Suppressor macrophage treated with lipopolysaccharide for 4 hours (primary cell): ENCODE measurements at places on chromosomes 13 and 19.

DNA sequence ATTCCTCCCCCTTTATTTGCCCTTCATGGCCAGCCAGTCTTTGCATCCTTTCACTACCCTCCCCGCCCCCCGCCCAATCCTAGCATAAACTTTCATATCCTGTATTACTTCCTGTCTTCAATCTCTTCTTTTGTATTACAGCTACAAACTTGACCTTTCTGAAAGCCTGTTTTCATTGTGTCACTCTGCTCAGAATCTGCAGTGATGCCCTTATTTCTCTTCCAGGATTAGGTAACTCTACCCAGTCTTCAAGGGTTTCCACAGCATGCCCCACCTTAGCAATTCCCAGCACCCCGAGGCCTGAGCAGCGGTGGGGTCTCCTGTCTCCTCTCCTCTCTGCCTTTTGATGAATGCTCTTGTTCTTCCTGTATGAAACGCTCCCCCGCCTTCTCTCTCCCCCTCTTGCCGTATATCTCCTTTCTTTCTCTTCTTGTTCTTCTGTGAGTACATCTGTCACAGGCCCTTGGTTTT lies 145.6 kb downstream of the SHISA2 start:
- peak; percentile 32 for DNase-seq

- no peak for DNase-seq
These were observed 808.6 kb upstream of the ARGLU1 start for GRCh38 chr13:107376341-107377125.

- DNase-seq, result no peak
These were observed 771.6 kb downstream of the EFNB2 start for GRCh38 chr13:105763851-105764250.

DNA sequence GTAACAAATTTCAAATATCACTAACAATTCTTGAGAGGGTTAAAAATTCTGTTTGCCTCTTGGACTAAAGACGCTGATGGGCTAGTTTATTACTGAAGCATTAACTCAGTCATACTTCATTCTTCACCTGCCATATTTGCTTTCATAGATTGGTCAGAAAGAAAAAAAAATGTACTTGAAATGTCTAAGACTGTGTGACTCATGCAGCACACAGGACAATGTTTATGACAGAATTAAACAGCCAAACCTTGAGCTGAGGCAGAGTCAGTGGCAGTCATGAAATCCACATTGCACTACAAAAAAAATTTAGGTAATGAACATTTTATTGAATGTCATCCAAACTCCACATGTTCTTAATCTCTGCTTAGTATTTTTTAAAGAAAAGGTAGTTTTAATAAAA lies 135.6 kb downstream of the PRR20E start:
- DNase-seq, result no peak

- no peak for DNase-seq
These were observed 25.1 kb downstream of the TMEM255B start for GRCh38 chr13:113783966-113784644.

DNA sequence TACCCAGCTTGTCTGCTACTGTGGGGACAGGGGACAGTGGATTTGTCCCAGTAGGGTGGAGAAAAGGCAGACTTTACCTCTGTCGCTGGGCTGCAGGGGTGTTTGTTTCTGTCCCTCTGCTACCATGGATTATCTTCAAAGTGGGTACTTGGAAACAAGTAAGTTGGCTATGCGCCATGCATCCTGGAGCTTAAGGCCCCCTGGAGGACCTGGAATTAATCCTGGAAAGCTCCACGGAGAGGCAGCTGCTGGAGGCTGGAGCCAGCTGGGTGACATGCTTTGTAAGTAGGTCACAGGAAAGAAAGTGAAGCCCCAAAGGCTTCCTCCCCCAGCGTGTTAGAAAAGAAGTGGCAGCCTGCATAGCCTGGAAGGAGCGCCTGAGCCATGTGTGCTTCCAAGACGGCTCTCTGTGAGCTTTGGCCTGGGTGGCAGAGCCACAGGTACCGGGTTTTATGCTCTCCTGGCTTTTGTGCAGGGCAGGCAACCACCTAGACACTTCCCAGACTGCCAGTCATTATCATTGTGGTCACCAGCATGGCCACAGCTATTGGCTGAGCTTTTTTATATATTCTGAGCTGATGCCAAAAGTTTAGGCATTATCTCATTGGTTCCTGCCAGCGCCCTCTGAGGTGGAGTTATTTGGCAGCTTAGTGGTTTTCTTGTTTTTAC lies 9.5 kb downstream of the B3GLCT start:
- no peak for DNase-seq

- DNase-seq, result no peak
These were observed 306.4 kb downstream of the KLF5 start for GRCh38 chr13:73365252-73365651.

DNA sequence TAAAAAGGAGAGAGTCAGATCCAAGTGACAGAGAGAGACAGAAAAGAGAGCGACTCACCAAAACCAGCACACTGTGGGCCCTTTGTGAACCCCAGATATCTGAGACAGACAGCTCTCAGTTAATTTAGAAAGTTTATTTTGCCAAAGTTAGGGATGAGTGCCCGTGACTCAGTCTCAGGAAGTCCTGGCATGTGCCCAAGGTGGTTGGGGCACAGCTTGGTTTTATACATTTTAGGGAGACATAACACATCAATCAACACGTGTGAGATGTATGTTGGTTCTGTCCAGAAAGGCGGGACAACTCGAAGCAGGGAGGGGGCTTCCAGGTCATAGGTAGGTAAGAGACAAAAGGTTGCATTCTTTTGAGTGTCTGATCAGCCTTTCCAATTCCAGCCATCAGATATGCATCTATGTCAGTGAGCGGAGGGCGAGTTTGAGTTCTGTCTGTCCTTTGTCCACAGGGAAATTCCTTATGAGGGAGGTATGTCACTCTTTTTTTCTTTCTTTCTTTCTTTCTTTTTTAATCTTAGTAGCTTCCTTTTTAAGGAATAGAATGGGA lies 37.2 kb upstream of the ATP11A start:
- no peak for DNase-seq

DNA sequence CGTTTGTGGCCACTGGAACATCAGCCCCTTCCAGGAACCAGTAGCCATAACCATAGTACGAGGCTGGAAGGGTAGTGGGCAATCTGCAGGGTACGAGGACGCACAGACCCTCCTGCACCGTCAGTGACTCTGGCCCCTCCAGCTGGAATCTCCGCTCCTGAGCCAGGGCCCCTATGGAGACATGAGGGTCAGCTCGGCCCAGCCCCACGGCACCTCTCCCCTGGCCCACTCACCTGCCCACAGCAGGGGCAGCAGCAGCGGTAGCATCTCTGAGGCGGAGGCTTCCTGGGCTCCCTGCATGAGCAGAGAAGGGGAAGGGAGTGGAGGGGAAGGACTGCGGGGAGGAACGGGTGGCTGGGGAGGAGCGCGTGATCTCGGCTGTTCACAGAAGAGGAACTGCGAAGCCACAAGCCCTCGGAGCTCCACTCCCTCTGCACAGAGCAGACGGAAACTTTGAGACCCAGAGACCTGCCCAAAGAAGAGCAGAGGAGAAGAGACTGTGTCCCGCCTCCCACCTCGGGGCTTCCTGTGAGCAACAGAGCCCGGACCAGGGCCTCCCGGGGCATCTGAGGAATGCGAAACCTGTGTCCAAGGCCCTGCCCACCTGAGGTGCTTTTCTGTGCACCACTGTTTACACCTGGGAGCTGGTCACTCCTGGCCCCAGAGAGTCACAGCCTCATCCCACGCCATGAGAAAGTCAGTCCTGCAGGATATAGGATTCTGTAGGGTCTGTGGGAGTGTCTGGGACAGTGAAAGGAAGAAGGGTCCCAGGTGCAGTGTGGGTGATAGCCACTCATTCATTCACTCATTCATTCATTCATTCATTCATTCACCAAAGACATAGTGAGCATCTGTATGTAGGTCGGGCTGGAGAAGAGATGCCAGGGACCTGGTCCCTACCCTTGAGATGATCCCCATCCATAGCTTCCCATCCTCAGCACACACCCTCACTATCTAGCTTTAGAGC lies at the start of gene SIGLEC6:
Gene SIGLEC6 (minus strand): TSS at position 322 of the 967 bp plus-strand sequence. CDS start 22 bp downstream, at position 300.
- DNase-seq, result peak; percentile 91

GRCh38 chr19:30535011-30535410 lies 162.8 kb downstream of the ZNF536 start:
- DNase-seq, result no peak

DNA sequence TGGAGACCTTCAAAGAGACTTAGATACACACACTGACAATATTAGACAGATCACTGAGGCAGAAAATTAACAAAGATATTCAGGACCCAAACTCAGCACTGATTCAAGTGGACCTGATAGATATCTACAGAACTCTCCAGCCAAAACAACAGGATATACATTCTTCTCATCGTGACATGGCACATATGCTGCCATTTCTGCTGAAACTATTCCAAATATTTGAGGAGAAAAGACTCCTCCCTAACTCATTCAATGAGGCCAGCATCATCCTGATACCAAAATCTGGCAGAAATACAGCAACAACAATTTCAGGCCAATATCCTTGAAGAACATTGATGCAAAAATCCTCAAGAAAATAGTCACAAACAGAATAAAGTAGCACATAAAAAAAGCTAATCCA lies 53.3 kb downstream of the TRPC4 start:
- DNase-seq, result no peak

DNA sequence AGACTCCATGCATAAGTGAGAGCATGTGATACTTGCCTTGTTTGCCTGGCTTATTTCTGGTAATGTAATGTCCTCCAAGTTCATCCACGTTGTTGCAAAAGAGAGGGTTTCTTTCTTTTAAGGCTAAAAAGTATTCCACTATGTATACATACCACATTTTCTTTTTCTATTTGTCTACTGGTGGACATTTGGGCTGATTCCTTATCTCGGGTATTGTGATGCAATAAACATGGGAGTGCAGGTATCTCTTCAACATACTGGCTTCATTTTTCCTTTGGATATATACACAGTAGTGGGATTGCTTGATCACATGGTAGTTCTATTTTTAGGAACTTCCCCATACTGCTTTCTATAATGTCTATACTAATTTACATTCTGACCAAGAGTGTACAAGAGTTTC lies 49.6 kb upstream of the EBPL start:
- no peak for DNase-seq

- DNase-seq, result no peak
These were observed 45.8 kb downstream of the MIPEP start for GRCh38 chr13:23843436-23843835.

GRCh38 chr13:33180122-33180804 lies 105.3 kb downstream of the STARD13 start:
- no peak for DNase-seq
